ENCODE measurements at places on chromosomes 12 and 14.

DNA sequence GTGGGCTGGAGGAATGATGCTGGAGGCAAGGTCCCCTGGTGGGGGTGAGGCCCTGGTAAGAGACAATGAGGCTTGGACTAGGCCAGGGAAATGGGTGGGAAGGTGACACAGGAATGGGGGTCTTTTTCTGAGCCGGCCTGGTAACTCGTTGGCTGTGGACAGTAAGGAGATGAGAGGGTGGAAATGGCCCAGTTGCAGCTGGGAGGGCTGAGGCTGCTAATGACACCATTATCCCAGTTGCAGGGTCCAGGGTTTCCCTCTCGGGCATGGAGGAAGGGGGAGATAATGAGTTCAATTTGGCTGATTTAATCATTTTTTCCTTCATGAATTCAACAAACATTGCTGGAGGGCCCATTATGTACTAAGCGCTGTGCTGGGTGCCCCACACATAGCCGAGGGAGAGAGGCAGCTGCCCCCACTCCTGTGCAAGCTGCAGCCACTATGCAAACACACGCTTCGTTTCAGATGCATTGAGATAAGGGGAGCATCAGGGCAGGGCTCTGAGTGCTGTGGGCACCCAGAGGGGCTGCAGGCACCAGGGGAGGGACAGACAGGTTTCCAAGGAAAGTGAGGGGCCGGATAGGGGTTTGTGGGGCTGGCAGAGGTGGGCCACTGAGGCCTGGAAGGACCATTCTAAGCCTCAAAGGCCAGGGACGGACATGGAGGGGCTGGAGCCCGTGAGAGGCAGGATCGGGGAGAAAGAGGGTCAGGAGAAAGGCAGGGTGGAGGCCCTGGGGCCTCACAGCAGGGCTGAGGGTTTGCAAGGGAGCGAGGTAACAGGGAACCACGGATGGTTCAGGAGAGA is 43.2 kb upstream of the MEG3 start:
- DNase-seq, result no peak

DNA sequence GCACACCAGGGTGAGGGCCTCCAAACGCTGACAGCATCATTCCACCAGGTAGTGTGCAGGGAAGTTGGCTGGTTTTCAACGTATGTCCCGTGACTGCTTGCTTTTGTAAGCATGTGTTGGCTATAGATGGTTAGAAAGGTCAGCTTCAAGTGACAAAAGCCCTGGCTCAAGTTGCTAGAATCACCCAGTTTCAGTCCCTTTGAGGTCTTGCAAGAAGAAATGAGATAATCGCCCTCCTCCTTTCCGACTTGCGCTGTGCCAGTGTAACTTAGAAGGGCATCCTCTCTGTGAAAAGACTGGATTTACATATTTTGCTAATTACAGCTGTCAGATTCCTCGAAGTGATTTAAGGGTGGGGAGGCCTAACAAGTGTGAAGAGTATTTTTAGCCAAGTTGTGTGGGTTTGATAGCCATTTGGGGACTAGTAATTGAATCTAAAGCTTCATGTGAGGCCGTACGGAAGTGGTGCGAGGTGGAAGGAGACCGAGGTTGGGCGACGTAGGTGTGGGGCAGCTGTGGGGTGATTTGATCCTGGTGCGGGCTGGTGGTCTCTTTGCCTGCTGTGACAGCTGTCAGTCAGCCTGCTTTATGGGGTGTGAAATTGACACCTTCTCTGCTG is 94.7 kb downstream of the CHST11 start:
- DNase-seq, result no peak

DNA sequence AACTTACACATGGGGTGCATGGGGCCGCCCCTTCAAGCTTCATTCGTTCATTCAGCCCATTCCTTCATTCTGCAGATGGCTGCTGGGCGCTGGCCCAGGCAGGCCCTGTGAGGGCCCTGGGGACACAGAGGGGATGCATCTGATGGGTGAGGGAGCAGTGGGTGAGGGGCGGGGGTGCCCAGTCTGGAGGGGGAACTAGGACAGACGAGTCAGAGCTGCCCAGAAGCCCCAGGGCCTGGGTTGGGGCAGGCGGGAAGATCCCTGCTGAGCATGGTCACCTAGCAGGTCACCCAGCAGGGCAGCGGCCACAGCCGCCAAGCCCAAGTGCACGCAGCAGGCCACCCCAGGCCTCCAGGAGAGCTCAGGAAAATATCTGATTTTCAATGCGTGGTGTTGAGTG is 14.1 kb downstream of the TRMT61A start:
- DNase-seq, result no peak

- DNase-seq, result no peak
Observed at GRCh38 chr14:104140213-104140462, 1.8 kb downstream of the KIF26A start.

GRCh38 chr12:109448272-109448671 is 28.8 kb downstream of the KCTD10 start:
- no peak for DNase-seq

- no peak for DNase-seq
Observed at GRCh38 chr12:67593461-67594330, 54.8 kb upstream of the DYRK2 start.

DNA sequence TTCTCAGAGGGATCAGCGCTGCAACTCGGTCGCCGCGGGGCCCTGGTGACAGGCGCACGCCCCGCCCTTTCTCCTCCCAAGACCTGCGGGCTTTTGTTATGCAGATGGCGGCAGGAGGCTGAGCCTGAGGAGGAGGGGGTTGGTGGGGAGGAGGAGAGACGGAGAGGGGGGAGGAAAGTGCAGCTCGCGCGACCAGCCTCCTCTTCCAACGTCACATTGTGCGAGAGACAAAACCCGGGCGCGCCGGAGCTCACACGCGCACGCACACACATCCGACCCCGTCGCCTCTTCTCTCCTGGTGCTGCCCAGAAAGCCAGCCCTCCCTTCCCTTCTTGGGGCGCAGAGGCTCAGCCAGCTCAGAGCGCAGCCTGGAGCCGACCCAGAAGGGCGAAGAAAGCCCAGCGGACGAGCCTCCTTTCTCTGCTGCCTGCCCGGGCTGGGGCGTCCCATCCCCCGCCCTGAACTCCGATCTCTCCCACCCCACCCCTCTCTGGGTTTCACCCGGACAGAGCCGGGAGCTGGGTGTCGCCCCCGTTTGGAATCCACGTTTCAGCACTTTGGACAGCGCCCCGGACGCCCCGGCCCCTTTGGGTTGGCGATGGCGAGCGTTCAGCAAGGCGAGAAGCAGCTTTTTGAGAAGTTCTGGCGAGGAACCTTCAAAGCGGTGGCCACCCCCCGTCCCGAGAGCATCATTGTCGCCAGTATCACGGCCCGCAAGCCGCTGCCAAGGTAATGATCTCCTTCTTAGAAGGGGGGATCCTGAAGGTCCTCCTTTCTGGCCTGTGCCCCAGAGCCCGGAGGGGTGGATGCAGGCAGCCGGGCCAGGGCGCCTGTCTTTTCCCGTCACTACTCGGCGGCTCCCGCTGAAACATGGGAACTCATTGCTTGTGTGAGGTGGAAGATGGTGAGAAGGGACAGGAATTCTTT is at the start of gene SRRM4:
SRRM4 (plus strand) TSS at position 257 of the 927 bp plus-strand sequence; CDS start at position 599, 342 bp downstream.
- no peak for DNase-seq

DNA sequence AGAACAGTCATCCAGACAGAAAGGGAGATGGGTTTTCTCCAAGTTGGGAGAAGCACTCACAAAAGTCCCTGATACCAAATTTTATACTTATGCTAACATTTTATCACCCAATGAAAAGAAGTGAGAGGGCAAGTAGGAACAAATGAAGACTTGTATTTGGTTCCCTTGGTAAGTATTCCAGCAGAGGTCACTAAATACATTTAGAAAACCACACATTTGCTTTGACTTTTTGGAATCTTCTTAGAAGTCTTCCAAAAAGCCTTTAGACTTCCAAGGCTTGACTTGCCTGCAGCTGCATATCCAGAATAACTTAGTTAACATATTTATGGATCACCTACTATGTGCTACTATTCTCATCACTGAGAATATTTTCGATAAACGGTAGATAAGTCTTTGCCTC is 3.1 kb upstream of the GYS2 start:
- peak; percentile 45 for DNase-seq

GRCh38 chr12:1806301-1807086 is 13.9 kb upstream of the LRTM2 start:
- DNase-seq, result peak; percentile 21

- peak; percentile 98 for DNase-seq
Observed at GRCh38 chr12:2890388-2891239, at the start of gene TULP3. Gene TULP3 (plus strand): TSS chr12:2890891. CDS start chr12:2890948, 57 bp downstream.

DNA sequence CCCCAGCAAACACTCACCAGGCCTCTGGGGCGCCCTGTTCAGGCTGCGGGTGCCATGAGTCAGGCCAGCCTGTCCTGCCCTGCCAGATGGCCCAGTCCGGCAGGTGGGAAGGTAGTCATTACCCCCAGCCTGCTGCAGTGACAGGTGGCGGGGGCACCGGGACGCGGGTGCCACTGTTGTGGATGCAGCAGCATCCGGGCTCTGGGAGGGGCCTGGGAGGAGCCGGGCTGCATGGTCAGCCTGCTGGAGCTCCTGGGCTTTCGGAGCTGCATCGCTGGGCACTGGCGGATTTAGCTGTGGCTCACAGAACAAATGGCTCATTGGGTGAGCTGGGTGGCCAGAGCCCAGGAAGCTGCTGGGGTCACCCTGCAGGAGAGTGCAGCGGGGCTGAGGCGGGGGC is 13.5 kb downstream of the CEP170B start:
- DNase-seq, result no peak

DNA sequence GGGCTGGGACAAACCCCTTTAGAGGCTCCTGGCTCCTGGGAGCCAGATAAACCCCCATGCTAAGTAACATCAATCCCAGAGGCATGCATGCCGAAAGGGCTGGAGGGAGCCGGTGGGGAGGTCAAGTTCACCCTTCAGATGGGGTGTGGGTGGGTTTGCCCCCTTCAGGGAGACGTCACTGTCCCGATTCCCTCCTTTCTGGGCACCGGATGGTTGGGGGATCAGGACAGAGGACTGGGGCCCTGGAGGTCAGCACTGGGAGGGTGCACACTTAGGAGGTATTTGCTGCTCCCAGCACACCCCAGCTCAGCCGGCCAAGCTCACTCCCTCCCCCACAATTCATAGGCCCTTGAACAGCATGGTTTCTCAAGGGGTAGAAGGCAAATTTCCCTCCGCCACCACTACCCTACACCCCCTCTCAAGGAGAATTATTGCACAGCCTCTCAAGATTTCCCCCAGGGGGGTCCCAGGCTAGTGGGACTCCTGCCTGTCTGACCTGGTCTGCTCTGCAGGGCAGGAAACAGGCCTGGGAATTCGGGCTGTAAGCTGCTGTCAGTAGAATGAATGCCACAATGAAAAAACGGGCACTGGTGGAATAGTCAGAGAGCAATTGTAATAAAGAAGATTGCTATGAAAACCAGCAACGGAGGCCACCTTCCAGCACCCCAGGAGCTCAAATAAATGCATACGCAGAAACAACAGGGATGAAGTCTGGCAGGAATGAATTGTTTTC is 63.5 kb downstream of the GALNT16 start:
- no peak for DNase-seq

GRCh38 chr14:97572583-97573458 is 775.6 kb downstream of the VRK1 start:
- DNase-seq, result no peak

GRCh38 chr14:91953170-91953985 is 5.9 kb upstream of the FBLN5 start:
- no peak for DNase-seq

DNA sequence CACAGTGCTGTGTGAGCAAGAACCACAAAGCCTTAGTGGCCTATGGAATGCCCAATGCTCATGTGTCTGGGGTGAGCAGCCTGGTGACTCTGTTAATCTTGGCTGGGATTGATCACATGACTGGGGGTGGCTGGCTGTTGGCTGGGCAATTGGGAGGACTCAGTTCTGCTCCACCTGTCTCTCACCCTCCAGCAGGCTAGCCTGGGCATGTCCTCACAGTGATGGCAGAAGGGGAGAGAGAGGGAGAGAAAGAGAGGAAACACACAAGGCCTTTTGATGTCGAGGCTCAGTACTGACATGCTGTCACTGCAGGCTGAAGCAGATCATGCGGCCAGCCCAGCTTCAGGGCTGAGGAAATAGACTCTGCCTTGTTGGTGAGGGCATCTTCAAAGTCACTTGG is 136.8 kb downstream of the TBX5 start:
- DNase-seq, result no peak

GRCh38 chr12:75754698-75755097 is 243.3 kb upstream of the KRR1 start:
- no peak for DNase-seq

GRCh38 chr14:34220378-34220706 is 241.7 kb downstream of the SPTSSA start:
- DNase-seq, result no peak

- no peak for DNase-seq
Observed at GRCh38 chr12:20183563-20183962, 184.8 kb upstream of the PDE3A start.

GRCh38 chr14:104091927-104092771 is 6.6 kb downstream of the ASPG start:
- no peak for DNase-seq

DNA sequence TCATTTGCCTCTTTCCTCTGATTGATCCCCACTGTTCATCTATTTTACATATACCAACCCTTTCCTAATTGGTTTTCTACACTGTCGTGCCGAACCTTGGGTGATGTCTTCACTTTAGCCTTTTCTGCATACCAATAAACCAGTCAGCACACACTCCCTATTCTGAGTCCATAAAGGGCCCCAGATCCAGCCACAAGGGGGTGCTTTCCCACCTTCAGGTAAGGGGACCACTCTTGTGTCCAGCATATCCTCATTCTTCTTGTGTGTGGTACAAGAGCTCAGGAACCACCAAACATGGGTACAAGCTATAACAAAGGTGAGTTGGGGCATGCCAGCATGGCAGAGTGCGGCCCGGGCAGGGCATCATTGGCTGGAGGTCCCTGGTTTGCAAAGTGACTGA is 859.8 kb downstream of the FSCB start:
- DNase-seq, result no peak

DNA sequence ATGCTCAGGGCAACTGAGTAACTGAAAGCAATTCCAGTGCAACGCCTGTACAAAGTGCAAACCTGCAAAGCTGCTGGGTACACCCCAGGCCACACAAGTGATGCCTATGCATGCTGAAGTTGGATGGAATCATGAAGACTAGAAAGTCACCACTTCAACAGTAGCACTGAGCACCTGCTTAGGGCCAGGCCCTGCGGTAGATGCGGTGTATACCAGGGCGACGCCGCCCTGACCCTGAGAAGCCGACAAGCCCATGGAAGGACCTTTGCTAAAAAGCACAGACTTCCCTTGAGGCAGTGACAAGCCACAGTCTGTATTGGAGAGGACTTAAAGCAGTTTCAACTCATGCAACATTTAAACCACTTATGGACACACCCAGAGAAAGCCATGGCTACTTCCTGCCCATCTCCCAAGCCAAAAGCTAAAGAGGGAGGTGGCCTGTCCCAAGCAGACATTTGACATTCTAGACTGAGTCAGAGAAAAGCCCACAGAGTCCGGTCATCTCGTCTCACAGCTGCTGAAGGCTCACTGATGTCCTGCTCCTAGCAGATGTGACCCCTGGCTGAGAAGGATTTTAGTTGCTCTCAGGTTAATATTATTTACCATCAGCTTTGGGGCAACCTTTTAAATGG is 843.9 kb upstream of the TMEM132C start:
- DNase-seq, result no peak

- DNase-seq, result no peak
Observed at GRCh38 chr14:34502545-34503225, 36.8 kb downstream of the EAPP start.

- peak; percentile 78 for DNase-seq
Observed at GRCh38 chr12:91852634-91853033, 293.0 kb downstream of the BTG1 start.
